ENCODE measurements at places on chromosomes 3 and 15.

- no peak for DNase-seq
- no peaks in the 10 kb centered on the region for H3K36me3 ChIP-seq
- no peak overlapping the region for H3K27ac ChIP-seq
- H3K4me1 ChIP-seq, result no peaks in the 10 kb centered on the region
Observed at GRCh38 chr15:47376190-47376589, 341.1 kb upstream of the SEMA6D start.

DNA sequence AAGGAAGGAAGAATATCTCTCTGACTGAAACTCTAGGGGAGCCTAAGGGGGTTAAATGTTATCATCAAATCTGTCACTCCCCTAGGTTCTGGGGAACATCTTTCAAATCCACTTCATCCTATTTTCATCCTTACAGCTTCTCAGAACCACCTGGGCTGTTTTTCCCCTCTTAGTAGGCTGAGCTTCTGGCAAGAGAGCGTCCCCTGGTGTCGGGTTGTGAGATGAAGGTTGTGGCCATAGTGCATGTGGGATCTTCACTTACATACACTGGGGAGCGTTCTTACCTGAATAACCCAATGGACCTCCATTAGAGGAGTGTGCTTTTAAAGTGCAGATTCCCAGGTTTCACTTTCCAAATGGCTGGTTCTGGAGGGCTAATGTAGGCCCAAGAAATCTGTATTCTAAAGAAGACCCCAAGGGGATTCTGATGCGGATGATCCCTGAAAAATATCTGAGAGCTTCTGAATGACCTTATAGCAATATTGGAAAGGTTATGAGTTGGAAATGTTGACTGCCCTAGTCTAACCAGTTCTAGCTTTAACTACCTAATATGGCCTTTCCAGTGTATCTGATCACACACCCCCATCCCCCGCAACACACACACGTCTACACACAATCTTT lies 663.7 kb downstream of the AGBL1 start:
- peaks cover 4% of the 10 kb centered on the region for H3K27me3 ChIP-seq
- H3K4me1 ChIP-seq, result no peaks in the 10 kb centered on the region
- H3K4me3 ChIP-seq, result no peak overlapping the region
- no peaks in the 10 kb centered on the region for H3K36me3 ChIP-seq

GRCh38 chr3:124530916-124531315 lies 199.3 kb upstream of the UMPS start:
- no peaks in the 10 kb centered on the region for H3K4me1 ChIP-seq
- DNase-seq, result no peak
- H3K27ac ChIP-seq, result no peak overlapping the region
- H3K36me3 ChIP-seq, result no peaks in the 10 kb centered on the region
- H3K4me3 ChIP-seq, result no peak overlapping the region

DNA sequence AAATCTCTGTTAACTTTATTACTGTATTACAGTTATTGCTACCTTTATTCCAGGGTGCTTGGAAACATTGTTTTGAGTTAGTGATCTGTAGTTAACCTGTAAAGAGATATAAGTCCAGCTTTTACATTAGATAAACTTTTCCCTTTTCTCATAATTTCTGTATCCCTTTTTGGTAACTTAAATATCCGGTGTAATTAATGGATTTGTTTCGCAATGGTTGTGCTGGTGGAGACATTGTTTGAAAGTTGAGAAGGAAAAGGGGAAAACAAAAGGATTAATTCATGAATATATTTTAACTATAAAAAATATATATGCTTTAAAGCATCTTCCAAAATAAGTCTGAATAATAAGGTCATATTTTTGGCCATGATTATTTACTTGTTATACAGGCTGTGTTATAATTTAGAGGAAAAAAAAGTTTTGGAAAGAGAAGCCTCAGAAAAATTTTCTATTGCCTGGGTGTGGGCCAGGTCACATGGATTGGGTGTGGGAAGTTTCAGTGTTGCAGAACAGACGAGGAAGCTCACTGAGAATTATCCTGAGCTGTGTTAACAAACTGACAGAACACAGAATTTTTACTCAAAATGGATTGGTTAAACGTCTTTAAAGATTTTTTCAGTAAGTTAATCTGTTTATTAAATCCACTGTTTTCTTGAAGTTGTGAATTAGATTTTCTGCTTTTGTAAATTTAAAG lies 27.7 kb upstream of the IL20RB start:
- peaks cover 34% of the 10 kb centered on the region for H3K36me3 ChIP-seq
- DNase-seq, result no peak
- no peak overlapping the region for H3K27ac ChIP-seq
- no peak overlapping the region for H3K4me3 ChIP-seq
- H3K4me1 ChIP-seq, result peaks cover 27% of the 10 kb centered on the region

DNA sequence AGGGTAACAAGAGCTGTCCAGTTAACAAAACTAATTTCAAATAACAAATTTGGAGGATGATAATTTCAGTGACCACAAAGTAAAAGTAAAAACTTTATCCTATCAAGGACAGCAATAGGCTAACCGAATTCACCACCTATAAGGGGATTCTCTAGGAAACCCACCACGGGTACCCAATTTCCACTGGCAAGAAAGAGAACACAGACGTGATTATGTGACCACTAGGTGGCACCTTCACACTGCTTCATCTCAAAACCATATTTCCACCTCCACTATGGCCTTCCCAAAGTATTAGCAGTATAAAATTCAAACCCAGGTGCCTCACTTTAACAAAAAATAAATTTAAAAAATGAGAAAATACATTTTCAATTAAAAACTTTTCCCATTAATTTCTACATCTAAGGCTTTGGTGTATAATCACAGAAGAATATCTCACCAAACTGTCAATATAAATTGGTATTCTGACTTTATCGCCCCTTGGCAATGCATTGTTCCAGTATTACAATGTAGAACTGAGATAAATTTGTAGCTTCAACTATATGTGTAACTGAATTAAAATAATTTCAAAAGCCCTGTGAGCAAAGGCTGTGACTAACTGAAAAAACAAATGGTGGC lies 96.5 kb downstream of the FSIP1 start:
- H3K27me3 ChIP-seq, result no peaks in the 10 kb centered on the region
- no peak for DNase-seq
- no peaks in the 10 kb centered on the region for H3K36me3 ChIP-seq
- no peak overlapping the region for H3K27ac ChIP-seq

DNA sequence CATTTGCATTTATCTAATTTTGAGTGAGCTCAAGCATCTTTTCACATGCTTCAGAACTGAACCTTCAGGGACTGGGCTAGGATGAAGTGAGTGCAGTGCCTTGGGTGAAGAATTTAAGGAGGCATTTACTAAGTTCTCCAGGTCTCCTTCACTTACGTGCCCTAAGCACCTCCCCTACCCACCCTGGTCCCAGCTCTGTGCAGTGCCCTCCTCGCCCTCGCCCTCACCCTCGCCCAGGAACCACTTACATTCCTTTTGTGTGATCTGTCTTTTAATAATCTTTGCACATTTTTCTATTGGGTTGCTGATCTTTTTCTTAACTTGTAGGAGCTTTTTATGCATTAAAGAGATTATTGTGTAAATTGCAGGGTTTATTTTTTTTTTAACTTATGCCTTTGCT lies 322.6 kb downstream of the THSD4 start:
- no peaks in the 10 kb centered on the region for H3K36me3 ChIP-seq
- no peak overlapping the region for H3K4me3 ChIP-seq
- H3K27me3 ChIP-seq, result peaks cover 7% of the 10 kb centered on the region
- H3K4me1 ChIP-seq, result peaks cover 2% of the 10 kb centered on the region
- DNase-seq, result no peak
- H3K27ac ChIP-seq, result no peak overlapping the region

GRCh38 chr3:196793246-196793645 lies 53.6 kb downstream of the PAK2 start:
- no peaks in the 10 kb centered on the region for H3K27me3 ChIP-seq
- H3K27ac ChIP-seq, result peak overlapping the region; percentile 26
- H3K36me3 ChIP-seq, result peaks cover 52% of the 10 kb centered on the region
- peak overlapping the region; percentile 11 for H3K4me3 ChIP-seq
- H3K4me1 ChIP-seq, result peaks cover 22% of the 10 kb centered on the region
- no peak for DNase-seq

- peaks cover 8% of the 10 kb centered on the region for H3K27me3 ChIP-seq
- DNase-seq, result no peak
- no peaks in the 10 kb centered on the region for H3K36me3 ChIP-seq
Observed at GRCh38 chr3:170207717-170208116, 14.5 kb upstream of the PRKCI start.

DNA sequence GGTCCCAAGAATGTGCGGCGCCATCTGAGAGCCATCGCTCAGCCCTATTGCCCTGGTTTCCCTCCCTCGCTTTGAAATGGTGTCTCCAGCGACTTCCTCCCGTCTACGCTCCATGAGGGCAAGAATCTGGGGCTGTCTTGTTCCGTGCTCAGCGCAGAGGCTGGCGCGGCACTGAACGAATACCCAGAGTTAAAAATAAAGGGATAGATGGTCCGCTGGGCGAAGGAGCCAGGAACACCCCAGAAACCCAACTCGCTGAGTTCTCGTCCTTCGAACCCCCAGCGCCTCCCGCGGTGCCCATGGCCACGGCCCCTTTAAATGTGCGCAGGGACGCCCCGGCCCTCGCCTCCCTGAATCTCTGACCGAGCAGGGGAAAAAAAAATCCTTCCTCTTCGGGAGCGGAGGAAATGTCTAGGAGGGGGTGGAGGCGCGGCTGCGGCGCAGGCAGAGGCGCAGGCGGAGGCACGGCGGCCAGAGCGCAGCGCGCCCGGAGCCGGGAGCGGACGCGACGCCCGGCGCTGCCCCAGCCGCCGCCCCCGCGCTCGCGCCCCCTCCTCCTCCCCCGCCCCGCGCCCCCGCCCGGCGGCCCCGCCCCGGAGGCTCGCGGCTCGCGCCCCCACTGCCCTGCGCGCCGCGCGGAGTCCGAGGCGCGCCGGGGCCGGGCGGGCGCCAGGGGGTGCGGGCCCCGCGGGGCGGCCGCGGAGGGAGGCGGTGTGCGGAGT lies 8.5 kb upstream of the FGD5 start:
- H3K4me1 ChIP-seq, result peaks cover 17% of the 10 kb centered on the region
- H3K27ac ChIP-seq, result no peak overlapping the region
- DNase-seq, result no peak
- H3K4me3 ChIP-seq, result no peak overlapping the region
- H3K27me3 ChIP-seq, result peaks cover 65% of the 10 kb centered on the region

- no peak overlapping the region for H3K27ac ChIP-seq
- no peak for DNase-seq
- no peaks in the 10 kb centered on the region for H3K36me3 ChIP-seq
Observed at GRCh38 chr3:161631536-161631935, 134.9 kb downstream of the OTOL1 start.

DNA sequence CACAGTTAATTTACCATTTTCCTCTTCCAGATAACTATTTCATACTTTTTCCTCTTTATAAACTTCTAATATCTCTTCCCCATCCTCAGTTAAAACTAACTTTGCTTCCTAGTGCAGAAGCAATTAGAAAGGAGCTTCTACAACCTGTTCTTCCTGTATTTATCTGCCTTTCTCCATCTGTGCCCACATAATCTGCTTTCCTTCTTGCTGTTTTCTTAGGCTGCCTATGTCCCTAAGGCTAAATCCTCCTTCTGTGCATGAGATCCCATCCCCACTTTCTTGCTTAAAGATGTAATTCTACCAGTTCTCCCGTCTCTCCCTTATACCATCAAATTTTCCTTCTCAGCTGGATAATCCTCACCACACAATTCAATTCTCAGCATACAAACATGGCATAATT lies 28.3 kb upstream of the HGD start:
- H3K27me3 ChIP-seq, result no peaks in the 10 kb centered on the region
- no peak overlapping the region for H3K4me3 ChIP-seq
- H3K27ac ChIP-seq, result no peak overlapping the region
